ENCODE measurements at places on chromosomes 11 and 22.

DNA sequence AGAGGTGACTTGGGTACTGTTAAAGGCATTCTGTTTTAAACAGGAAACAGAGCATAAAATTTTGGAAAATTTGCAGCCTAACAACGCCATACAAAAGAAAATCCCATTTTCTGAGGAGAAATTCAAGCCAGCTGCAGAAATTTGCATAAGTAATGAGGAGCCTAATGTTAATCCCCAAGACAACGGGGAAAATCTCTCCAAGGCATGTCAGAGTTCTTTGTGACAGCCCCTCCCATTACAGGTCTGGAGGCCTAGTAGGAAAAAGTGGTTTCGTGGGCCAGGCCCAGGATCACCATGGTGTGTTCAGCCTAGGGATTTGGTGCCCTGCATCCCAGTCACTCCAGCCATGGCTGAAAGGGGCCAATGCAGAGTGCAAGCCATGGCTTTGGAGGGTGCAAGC lies 1333.1 kb upstream of the TENM4 start:
- no peak for DNase-seq

- no peak for DNase-seq
Observed at GRCh38 chr11:17294033-17294432, 17.5 kb downstream of the NUCB2 start.

GRCh38 chr22:24379536-24379935 lies 47.9 kb upstream of the ADORA2A start:
- no peak for DNase-seq

GRCh38 chr22:47965066-47965465 lies 1202.6 kb downstream of the TBC1D22A start:
- no peak for DNase-seq

GRCh38 chr11:60718524-60719316 lies 5.8 kb upstream of the MS4A18 start:
- DNase-seq: no peak

GRCh38 chr11:1785749-1786413 lies 22.2 kb upstream of the CTSD start:
- no peak for DNase-seq

GRCh38 chr11:64672875-64673274 lies 50.1 kb downstream of the NRXN2 start:
- DNase-seq: no peak

DNA sequence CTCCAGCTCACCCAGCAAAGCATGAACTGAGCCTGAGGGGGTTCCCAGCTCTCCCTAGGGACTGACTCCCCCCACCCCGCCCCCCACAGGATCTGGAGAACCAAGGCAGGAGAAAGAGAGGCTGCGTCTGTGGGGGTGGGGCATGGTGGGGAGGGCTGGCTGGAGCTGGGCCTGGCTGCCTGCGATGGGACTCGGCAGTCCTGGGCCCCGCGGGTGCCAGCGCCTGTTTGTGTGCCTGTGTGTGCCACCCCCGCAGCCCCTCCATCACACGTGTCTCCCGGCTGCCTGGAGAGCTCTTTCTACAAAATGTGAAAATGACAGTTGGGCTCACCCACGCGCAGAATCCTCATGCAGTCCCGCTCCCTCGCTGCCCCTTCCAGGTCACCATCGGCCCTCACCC lies 46.8 kb downstream of the CACNA1I start:
- no peak for DNase-seq

GRCh38 chr11:73536961-73537360 lies 61.0 kb downstream of the FAM168A start:
- DNase-seq: no peak

DNA sequence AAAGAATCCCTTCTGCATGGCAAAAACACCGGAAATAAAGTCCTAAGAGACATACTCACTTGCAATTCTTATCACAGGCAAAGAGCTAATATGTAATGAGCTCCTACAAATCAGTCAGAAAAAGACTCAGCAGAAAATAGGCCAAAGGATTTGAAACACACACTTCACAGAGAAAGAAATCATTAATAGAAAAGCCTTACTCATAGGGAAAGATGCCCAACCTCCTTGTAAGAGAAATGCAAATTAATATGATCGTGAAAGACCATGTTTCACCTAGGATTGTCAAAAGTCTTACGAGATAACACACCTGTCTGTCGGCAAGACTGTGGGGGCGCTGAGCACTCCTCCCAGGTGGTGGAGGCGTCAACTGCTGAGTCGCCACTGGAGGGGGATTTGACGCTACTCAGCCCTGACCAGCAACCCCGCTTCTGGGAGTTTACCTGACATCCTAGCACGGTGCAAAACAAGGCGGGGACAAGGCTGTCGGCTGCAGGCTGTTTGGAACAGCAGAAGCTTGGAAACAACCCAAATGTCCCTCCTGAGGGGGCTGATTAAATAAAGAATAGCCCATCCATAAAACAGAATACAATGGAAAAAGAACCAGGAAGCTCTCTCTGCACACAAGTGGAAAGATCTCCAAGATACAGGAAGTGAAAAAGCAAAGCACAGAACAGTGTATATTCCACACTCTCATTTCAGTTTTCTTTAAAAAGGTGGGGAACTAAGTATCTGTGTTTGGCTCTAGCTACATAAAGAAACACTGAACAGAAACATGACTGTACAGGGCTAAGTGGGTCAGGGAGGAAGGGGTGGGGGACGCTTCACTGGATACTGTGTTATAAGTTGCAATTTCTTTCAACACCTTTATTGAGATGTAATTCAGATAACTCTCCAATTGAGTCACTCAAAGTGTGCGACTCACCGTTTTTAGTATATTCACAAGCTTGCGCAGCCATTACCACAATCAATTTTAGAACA lies 11.5 kb downstream of the CSNK1E start:
- DNase-seq: no peak

DNA sequence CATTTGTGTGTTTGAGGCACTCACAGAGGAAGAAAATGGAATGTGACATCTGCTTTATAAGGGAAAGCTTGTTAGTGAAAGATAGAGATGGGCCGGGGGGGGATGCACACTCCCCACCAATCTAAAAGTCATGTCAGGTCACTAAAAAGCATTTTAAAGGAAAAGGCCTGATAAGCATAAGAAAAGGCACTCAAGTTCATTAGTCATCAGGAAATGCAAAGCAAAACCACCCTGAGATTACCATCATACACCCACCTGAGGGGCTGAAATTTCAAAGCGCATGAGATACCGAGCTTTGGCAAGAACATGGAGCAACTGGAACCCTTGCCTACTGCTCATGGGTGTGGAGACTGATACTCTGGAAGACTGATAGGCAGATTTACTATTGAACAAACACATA lies 77.9 kb upstream of the ANO1 start:
- DNase-seq: no peak

- no peak for DNase-seq
Observed at GRCh38 chr11:95152876-95153856, 63.5 kb downstream of the ENDOD1 start.

GRCh38 chr11:119470317-119471291 lies 47.6 kb upstream of the THY1 start:
- no peak for DNase-seq

- DNase-seq: no peak
Observed at GRCh38 chr22:21702700-21703683, 32.6 kb downstream of the YPEL1 start.

DNA sequence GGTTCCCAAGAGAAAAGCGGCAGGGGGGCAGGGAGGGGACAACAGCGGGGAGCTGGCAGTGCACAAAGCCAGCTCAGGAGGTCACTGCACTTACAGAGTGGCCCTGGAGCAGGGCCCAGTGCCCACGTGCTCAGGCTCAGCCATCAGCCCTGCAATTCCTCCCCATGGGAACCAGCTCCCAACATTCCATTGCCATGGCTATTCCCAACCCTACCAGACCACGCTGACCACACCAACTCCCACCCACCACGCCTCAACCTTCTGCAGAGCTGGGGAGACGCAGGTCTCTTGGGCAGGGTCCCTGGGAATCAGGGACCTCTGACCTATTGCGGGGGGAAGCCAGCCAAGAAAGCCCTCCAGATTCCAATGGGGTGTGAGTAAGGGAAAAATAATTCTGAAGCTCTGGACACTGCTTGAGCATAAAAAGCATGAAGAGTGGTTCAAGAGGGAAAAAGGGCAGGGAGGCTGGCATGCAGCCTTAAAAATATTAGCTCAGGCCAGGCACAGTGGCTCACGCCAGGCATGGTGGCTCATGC lies 38.3 kb upstream of the TFIP11 start:
- DNase-seq: no peak

DNA sequence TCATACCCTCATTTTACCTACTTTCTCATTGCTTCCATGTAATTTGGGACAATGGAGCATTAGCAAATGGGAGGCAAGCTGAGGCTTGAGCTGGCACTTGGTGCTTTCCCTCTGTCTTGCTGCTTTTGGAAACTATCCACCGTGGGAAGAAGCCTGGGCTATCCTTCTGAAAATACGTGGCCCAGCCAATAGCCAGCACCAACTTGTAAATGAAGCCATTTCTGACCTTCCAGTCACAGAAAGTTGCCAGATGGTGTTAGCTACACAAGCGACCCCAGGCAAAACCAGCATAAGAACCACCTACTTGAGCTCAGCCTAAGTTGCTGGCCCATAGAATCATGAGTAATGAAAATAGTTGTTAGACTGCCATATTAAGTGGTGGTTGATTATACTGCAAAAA lies 18.5 kb upstream of the SPON1 start:
- DNase-seq: no peak

DNA sequence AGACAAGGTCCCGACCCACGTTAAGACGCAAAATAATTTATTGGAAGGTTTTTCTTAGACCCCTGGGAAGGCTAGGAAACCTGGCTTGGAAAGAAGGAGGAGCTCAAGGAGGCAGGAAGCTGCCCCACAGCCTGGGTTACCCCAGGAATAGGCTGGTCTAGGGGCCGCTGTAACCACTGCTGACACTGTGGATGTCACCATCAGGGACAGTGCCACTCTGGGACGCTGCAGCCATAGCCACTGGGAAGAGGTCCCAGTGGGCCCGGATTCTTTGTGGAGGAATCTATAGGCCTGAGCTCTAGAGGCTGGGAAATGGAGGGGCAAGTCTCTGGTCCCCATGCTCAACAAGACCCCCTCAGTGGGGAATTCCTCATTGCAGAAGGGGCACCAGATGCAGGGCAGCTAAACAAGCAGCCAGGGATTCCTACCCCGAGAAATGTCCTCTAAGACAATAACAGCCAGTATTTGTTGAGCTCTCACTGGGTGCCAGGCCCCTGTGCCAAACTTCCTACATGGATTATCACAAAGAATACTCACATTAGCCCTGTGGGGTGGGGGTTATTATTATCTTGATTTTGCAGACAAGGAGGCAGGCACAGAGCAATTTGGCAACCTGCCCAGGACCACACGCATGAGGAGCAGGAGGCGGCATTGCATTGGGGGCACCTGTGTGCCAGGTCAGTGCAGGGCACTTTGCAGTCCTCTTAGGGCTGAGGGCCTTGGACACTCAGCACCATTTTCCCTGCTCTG lies 19.5 kb upstream of the CHKA start:
- peak; percentile 51 for DNase-seq

DNA sequence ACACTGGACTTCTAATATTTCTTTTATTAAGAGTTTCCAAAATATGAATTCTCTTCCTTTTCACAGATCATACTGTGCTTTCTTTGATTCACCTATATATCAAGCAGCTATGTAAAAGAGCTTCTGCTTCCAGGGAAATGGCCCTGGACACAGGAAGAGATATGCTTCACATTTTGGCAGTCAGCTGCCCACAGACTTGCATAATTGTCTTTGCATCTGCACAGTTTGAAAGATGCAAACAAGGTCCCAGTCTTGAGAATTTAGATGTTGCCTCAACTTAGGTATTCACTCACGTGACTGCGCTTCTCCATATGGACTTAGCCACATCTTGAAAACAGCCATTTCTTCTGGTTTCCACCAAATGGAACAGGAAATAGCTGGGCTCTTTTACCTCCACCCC lies 92.3 kb upstream of the POU2AF2 start:
- no peak for DNase-seq

DNA sequence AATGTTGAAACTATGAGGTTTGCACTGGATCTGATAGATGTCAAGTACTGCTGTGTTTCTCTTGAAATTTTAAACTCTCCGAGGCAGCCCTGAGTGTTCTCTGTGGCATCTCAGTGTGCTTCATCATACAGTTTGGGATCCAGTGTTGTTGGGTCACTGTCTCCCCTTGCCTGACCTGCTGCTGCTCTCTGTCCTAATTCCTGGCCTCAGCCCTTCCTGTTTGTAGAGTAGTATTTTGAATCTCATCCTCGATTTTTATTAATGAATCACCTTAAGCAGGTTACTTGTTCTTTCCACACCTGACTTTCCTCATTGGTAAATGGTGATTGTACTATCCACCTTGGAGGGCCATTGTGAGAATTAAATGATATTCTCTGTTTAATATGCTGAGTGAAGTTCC lies 70.7 kb upstream of the PAX6 start:
- no peak for DNase-seq

DNA sequence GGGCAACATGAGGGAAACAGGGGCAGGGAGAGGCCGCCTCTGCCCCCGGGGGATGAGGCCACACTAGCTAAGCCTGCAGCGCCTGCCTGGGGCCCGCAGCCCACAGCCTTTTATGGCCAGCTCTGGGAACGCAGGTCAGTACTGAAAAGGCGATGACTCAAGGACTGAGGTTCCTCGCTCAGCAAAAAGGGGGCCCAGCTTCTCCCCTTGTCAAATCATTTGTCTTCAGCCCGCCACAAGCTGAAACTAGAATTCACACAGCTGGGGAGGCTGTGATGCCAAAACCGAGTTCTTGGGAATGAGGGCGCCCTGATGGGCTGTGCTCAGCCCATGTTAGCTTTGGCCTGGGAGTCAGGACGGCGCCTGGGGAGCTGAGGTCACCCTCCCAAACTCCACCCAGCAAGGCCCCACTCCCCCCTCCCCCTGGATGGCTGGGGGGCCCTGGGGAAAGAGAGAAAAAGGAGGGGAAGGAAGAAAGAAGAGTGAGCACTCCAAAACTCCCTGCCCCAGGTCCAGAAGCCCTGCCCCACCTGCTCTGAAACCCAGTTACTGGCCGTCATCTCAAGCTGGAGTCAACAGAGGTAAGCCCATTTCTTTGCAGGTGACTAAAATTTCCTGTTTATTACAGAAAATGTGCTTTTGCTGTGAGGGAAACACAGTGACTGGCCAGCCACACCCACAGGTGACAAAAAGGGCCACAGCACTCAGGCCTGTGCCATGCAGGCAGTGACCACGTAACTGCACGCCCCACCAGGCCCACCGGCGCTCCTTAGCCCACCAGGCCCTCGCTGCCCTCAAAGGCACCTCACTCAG lies 13.7 kb downstream of the EHD1 start:
- DNase-seq: no peak

DNA sequence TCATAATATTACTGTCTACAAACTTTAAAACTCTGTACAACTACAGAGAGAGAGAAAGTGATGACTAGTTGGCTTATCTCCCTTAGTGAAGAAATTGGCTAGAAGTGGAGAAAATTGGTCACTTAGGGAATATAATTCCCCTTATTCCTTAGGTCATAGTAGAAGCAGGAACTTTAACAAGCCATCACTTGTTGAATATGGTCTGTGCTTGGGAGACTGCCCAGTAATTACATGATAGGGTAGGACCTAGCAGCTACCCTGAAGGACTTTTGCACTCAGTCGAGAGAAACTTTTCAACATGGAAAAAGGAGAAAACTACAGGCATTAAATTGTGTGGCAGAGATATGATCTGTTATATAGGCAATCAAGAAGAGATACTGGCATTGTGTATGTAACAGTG lies 576.5 kb upstream of the CCDC90B start:
- no peak for DNase-seq
